AG08396 (cell line): ENCODE measurements at places on chromosomes 4 and X.

GRCh38 chr4:120568731-120569130, 353.8 kb downstream of the PRDM5 start:
- DNase-seq, result no peak

GRCh38 chr4:139167774-139168444, 9.1 kb downstream of the ELF2 start:
- DNase-seq, result peak; percentile 55

GRCh38 chrX:6299724-6300123, 71.1 kb upstream of the NLGN4X start:
- no peak for DNase-seq

GRCh38 chr4:16029262-16029661, 54.6 kb downstream of the PROM1 start:
- DNase-seq, result peak; percentile 18

GRCh38 chrX:29634516-29634915, 580.8 kb upstream of the MAGEB2 start:
- no peak for DNase-seq

GRCh38 chrX:151081016-151081415, 95.4 kb upstream of the GPR50 start:
- DNase-seq, result no peak

DNA sequence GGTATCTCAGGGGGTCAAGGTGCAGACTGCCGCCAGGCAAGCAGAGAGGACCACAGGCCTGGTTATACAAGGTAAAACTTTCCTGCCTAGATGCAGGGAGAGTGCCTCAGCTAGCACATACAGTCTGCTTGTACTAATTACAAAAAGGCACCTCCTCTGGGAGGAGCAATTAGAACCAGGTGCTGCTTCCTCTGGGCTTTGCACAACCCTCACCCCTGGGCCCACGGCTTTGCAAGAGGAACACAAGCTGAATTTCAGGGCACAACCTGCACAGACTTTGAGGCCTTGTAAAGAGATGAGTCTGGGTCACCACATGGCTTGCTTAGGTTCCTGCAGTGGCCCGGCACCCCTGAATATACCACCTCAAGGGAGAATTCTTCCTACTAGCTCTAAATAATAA, 9.2 kb upstream of the CITED1 start:
- DNase-seq, result no peak

- no peak for DNase-seq
Measured at GRCh38 chrX:66142351-66142750, 21.7 kb upstream of the HEPH start.

GRCh38 chr4:144350706-144351105, 210.2 kb upstream of the GYPA start:
- no peak for DNase-seq

GRCh38 chr4:122003335-122003734, 51.5 kb upstream of the TRPC3 start:
- no peak for DNase-seq

DNA sequence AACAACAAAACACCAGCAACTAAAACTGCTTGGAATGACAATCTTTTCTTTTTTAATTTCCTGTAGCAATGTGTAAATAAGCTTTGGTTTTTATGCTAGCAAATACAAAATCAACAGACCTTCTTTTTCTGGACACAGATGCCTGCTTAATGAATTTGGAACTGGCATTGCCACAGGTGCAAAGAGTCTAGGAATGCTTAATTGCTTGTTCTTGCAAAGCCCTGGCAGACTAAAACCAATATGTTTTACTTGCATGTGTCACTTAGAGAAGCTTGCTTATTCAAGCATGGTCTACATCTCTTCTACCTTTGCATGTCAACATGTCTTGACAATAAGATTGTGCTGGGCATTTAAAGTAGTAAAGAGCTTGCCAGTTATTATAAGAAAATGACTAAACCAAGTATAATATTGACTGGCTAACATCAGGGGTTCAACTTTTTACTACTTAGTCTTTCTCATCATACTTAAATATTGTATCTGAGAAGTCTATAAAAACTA, 656.7 kb upstream of the NDST4 start:
- DNase-seq, result no peak

DNA sequence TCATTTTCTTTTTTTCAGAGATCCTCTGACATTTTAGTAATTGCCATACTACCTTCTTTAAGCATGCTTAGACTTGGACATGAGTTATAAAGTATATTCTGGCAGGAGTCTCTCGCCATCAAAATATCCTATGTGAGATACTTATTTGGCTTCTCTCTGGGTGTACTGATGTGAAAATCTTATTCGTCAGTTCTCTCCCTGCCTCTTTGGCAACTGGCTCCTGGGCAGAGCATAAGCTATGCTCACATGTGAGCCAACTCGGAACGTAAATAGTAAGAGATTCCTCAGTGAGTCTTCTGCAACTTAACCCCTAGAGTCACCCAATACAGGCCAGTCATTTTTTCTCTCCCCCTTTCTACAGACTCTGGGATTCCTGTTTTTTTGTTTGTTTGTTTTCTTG, 91.6 kb downstream of the MAGEB17 start:
- peak; percentile 25 for DNase-seq

DNA sequence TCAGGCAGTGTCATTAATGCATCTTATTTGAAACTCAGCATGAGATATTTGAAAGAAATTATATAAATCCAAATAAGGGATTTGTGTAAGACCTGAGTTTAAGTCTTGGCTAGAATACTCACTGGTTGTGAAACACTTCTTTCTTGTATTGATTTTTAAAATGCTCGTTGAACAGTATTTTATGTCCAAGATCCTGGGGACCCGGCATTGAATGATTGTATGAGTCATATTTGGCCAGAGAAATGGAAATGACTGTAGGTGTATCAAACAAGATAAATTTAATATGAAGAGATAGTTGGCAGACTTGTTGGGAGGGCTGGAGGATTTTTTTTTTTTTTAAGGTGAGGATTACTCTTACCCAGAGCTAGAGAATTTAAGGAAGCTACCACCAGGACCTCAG, 606.1 kb upstream of the CPEB2 start:
- DNase-seq, result no peak

- no peak for DNase-seq
Measured at GRCh38 chr4:8312976-8313375, 43.4 kb downstream of the HTRA3 start.

GRCh38 chr4:33890841-33891240, 2353.5 kb downstream of the ARAP2 start:
- no peak for DNase-seq

- no peak for DNase-seq
Measured at GRCh38 chr4:87901422-87901992, 68.7 kb downstream of the MEPE start.

GRCh38 chr4:19514276-19515070, 737.2 kb upstream of the SLIT2 start:
- no peak for DNase-seq

DNA sequence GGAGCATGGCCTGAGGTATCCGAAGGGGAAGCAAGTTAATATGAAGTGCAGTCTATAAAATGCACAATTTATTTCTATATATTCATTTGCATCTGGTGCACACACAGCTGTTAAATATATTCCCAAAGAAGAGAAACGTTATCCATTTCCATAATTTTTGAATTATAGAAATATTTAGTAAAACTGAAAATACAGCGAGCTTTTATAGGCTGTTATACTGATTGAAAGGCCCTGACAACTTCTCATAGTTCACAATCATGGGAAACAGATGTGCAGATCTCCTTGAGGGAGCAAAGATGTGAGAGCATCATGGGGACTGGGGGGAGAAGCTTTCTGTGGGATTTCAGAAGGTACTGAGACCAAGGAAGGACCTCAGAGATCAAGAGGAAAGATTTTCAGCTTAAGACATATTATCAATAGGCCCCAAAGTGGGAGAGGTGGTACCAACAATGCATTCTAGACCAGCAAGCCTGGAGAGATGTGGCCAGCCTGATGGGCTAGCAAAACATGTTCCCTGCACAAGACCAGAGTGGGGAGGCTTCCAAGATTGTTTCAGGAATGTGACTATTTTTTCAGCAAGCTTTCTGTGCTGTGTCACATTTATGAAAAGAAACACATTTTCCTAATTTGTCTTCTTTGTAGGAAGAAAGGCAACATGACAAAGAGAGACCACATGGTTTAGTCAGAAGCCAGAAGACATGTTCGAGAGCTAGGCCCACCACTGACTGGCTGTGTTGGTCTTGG, 256.0 kb upstream of the SFRP2 start:
- DNase-seq, result no peak

- DNase-seq, result no peak
Measured at GRCh38 chr4:25535278-25535677, 120.4 kb upstream of the SLC34A2 start.

GRCh38 chr4:152310257-152310656, 225.6 kb downstream of the FBXW7 start:
- DNase-seq, result peak; percentile 67

- no peak for DNase-seq
Measured at GRCh38 chrX:78650906-78651437, 8.2 kb downstream of the RTL3 start.

DNA sequence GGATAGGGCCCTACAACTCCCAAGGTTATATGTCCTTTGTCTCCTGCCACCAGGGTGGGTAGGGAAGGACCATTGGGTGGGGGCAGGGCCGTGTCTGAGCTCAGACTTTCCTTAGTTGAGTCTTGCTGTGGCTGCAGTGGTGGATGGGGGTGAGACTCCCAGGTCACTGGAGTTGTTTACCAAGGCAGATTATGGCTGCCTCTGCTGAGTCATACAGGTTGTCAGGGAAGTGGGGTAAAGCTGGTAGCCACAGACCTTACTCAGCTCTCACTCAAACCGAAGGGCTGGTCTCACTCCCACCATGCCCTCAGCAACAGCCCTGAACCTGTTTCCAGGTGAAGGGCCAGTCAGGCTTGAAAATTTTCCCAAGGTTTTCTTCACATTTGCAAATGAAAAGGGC, 58.8 kb upstream of the FAAH2 start:
- no peak for DNase-seq

- no peak for DNase-seq
Measured at GRCh38 chr4:120331486-120332370, 265.1 kb upstream of the MAD2L1 start.

- no peak for DNase-seq
Measured at GRCh38 chr4:1337951-1338751, 8.9 kb upstream of the UVSSA start.

GRCh38 chrX:31190221-31190975, 118.6 kb upstream of the FTHL17 start:
- DNase-seq, result no peak

DNA sequence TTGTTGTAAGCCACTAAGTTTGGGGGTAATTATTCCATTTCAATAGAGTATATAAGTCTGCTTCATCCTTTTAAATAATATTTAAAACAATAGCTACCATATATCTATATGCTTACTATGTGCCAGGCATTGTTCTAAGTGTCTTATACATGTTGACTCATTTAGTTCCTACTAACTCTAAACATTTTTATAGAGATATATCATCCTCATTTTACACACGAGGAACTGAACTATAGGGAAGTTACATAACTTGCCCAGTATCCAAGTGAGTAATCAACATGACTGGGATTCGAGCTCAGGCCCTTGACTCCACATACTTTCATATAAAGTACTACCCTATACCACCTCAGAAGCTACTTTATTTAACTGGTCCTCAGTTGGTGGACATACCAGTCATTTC, 175.3 kb upstream of the RAI2 start:
- no peak for DNase-seq

GRCh38 chr4:82774711-82775171, 23.9 kb downstream of the SCD5 start:
- DNase-seq, result no peak
